ENCODE measurements at places on chromosomes 1 and 21. TPM values are rescaled to one million over a fixed set of nuclear protein-coding genes. Genes with fewer than 3 reads are reported as not detected.

DNA sequence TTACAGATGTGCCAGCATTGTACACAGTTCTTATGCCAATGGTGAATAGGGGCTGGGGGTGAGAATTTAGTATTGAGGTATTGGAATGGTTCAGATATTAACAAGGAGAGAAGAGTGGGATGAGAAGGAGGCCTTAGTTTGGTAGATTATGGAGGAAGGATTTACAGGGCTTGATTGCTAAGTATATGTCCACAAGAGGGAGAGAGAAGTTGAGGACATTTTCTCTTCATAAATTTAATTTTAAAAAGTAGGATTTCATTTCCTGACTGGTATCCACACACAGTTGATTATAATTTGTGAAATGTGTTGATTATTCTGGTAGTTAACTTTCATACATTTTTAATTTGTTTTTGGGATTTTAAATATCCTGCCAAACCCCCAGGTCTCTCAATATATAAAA lies 213.0 kb downstream of the ADGRL2 start:
- no peaks in the 10 kb centered on the region for H3K36me3 ChIP-seq
- DNase-seq = no peak
- no peak overlapping the region for H3K27ac ChIP-seq
- no peaks in the 10 kb centered on the region for H3K4me1 ChIP-seq

DNA sequence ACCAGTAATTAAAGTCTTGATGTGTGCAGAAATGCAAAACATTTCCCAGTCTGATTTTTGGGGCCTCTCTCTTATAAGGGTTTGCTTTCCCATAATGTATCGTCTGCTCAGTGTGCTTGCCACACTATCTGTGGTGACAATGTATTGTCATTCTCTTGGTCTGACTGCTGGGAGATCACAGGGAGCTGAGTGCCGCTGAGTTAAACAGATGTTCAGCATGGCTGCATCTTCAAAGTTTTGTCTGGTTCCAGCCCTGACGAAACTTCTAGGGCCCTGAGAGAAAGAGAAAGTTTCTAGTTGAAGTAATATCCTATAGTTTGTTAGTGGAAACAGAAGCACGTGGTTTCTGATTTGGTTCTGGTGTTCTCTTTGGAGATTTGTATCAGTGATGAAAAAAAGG lies 42.6 kb downstream of the DNM3 start:
- H3K4me1 ChIP-seq = 0 out of 2 replicates have a peak, but pooled peaks cover 4% of the 10 kb centered on the region
- no peak overlapping the region for H3K27ac ChIP-seq
- H3K27me3 ChIP-seq = no peaks in the 10 kb centered on the region
- no peaks in the 10 kb centered on the region for H3K36me3 ChIP-seq
- H3K4me3 ChIP-seq = no peak overlapping the region
- DNase-seq = no peak

- no peak for DNase-seq
- no peak overlapping the region for H3K4me3 ChIP-seq
- no peak overlapping the region for H3K27ac ChIP-seq
- no peaks in the 10 kb centered on the region for H3K4me1 ChIP-seq
These were observed 14.9 kb downstream of the CSRP1 start for GRCh38 chr1:201491896-201492511.

The SLC5A9 gene
- not detected for total RNA-seq

- no peaks in the 10 kb centered on the region for H3K27me3 ChIP-seq
- no peak overlapping the region for H3K27ac ChIP-seq
- DNase-seq = no peak
- H3K4me3 ChIP-seq = no peak overlapping the region
- H3K4me1 ChIP-seq = peaks cover 7% of the 10 kb centered on the region
- no peaks in the 10 kb centered on the region for H3K36me3 ChIP-seq
These were observed 67.2 kb upstream of the RUNX3 start for GRCh38 chr1:24996983-24997893.

DNA sequence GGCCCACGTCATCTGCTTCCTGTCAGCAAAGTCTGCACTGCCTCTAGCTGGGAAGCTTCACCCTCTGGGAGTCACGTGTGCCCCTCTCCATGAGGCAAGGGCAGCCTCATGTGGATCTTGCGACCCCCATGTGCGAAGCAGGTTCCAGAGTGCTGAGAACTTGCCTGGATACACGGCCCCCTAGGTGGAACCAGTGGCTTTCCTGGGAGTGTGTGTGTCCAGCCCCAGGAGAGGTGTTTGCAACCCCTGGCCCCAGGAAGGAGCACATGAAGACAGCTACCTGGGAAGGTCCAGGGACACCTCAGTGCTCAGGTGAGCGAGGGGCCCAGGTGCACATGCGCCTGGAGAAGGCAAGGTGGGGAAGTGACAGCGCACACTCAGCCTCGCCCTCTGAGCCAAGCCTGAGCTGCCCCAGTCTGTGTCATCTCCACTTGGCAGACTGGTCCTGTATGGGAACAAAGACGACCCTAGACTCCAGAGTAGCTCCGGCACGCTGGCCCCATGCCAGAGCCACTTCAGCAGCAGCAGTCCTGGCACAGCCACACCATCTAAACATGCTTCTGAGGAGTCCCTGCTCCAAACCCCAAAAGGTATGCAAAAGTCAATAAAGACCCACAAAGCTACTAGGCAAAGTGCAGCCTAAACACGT lies 8.9 kb downstream of the LSS start:
- H3K27ac ChIP-seq = no peak overlapping the region
- H3K4me1 ChIP-seq = peaks cover 5% of the 10 kb centered on the region
- H3K36me3 ChIP-seq = peaks cover 8% of the 10 kb centered on the region
- H3K27me3 ChIP-seq = no peaks in the 10 kb centered on the region
- no peak for DNase-seq

DNA sequence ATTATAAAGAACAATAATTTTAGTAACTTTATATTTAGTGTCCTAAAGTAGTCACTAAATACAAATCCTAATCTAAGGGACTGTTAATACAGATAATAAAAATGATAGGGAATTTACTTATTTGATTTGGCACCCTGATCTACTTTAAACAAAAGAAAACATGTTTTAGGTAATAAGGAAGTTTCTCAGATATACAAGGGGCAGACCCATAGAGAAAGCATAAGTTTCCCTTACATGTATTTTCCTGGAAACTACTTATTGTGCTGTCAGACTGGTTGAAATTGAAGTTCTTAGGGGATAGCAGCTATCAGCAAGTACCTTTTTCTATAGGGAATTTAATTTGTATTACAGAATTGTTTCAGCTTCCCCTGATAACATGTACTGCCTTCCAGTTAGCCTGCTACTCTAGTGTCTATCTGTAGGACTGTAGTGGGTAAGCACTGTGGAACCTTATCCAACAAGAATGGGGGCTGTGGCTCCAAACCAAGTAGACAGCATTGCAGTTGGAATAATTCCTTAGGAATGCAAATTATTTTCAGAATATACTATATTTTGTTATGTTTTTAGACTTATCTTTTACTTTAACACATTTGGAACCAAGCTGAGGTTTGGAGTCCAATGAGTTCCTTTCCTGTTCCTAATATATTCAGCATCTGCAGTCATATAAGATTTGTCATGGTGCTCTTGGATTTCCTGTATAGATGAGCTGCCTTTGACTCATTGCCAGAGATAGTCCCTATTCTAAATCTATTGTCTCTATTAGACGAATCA lies 14.7 kb downstream of the MSH4 start:
- no peak overlapping the region for H3K4me3 ChIP-seq
- no peaks in the 10 kb centered on the region for H3K4me1 ChIP-seq
- no peaks in the 10 kb centered on the region for H3K27me3 ChIP-seq

The MFAP2 gene
- total RNA-seq = not detected

- H3K27me3 ChIP-seq = no peaks in the 10 kb centered on the region
- H3K27ac ChIP-seq = no peak overlapping the region
- H3K4me1 ChIP-seq = no peaks in the 10 kb centered on the region
- H3K4me3 ChIP-seq = no peak overlapping the region
- H3K36me3 ChIP-seq = no peaks in the 10 kb centered on the region
These were observed 33.1 kb upstream of the ERRFI1 start for GRCh38 chr1:8059161-8059622.

GRCh38 chr1:3779265-3779911 lies 6.8 kb downstream of the SMIM1 start:
- peaks cover 13% of the 10 kb centered on the region for H3K36me3 ChIP-seq
- peaks cover 11% of the 10 kb centered on the region for H3K4me1 ChIP-seq
- DNase-seq = no peak
- no peak overlapping the region for H3K4me3 ChIP-seq

DNA sequence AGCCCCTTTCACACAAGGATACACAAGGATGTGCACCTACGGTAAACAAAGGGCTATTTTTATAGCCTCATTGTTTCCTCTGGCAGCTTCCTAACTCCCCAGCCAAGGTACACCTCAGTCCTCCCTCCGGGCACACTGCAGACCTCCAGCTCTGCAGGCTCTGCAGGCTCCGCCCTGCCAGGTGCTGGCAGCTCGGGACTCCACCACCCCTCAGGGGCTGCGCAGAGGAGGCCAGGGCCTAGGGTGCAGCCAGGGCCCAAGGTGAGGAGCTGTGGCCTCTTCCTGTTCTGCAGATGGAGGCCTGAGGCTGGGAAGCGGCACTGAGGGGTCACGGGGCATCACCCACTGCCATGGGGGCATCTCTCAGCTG lies 19.8 kb upstream of the CLSTN1 start:
- H3K4me1 ChIP-seq = no peaks in the 10 kb centered on the region
- H3K36me3 ChIP-seq = no peaks in the 10 kb centered on the region
- DNase-seq = no peak
- no peaks in the 10 kb centered on the region for H3K27me3 ChIP-seq
- H3K4me3 ChIP-seq = no peak overlapping the region

GRCh38 chr1:109762821-109763645 lies 690 bp downstream of the EPS8L3 start:
- no peaks in the 10 kb centered on the region for H3K4me1 ChIP-seq
- no peak for DNase-seq
- no peak overlapping the region for H3K27ac ChIP-seq
- H3K4me3 ChIP-seq = no peak overlapping the region
- H3K27me3 ChIP-seq = no peaks in the 10 kb centered on the region
- H3K36me3 ChIP-seq = no peaks in the 10 kb centered on the region

The OR2T35 gene
- total RNA-seq = 0.49 TPM

DNA sequence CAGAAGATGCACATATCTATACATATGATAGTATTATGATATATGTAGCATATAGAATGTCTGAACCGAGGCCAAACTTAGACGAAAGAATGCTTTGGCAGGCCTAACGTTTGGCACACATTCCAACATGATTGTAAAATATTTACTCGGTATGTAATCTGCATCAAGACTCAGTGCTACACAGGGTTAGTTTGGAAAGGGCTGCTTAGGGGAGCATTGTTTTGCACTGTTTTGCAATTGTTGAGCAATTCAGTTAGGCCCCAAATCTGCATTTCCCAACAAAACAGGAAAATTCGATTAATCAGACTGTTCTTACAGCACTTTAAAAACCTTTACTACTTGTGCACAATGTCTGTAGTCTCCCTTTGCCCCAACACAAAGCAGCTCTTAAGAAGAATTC lies 216.0 kb upstream of the NEGR1 start:
- DNase-seq = no peak
- no peak overlapping the region for H3K4me3 ChIP-seq
- H3K36me3 ChIP-seq = no peaks in the 10 kb centered on the region
- no peaks in the 10 kb centered on the region for H3K4me1 ChIP-seq
- no peak overlapping the region for H3K27ac ChIP-seq

The ZBTB17 gene
- total RNA-seq = 51.0 TPM

GRCh38 chr1:240906477-240906876 lies 294.5 kb upstream of the GREM2 start:
- no peak overlapping the region for H3K4me3 ChIP-seq
- no peaks in the 10 kb centered on the region for H3K4me1 ChIP-seq
- no peak overlapping the region for H3K27ac ChIP-seq
- H3K27me3 ChIP-seq = no peaks in the 10 kb centered on the region
- DNase-seq = no peak
- no peaks in the 10 kb centered on the region for H3K36me3 ChIP-seq

The NMNAT2 gene
- total RNA-seq = 0.45 TPM

DNA sequence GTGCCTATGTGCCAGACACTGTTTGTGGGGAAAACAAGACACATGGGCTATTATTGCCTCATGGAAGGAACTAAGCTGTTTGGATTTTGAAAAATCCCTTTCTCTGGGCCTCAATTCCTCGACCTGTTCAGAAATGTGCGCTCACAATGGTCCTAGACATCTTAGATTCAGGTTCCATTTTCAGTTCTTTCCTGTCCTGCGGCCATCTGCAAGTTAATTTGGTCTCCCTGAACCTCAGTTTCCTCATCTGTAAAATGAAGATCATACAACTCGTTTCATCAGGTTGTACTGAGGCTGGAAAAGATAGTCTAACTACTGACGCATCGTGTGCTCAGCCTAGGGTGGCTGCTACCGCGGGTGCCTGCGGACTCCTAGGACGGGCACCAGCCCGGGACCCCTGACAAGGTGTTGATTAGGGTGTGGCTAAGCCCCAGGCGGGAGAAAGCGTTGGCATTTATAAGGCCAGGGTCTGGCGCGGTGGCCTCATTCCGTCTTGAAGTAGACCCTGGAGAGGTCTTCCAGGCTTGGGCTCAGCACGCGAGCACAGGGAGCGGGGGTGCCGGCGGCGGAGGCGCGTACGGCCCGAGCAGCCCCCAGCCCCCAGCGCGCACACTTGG lies 493 bp upstream of the ELOA start:
- peak overlapping the region; percentile 84 for H3K4me3 ChIP-seq
- H3K4me1 ChIP-seq = peaks cover 19% of the 10 kb centered on the region
- H3K36me3 ChIP-seq = peaks cover 4% of the 10 kb centered on the region

The CAMK2N1 gene
- 0.23 TPM for total RNA-seq

DNA sequence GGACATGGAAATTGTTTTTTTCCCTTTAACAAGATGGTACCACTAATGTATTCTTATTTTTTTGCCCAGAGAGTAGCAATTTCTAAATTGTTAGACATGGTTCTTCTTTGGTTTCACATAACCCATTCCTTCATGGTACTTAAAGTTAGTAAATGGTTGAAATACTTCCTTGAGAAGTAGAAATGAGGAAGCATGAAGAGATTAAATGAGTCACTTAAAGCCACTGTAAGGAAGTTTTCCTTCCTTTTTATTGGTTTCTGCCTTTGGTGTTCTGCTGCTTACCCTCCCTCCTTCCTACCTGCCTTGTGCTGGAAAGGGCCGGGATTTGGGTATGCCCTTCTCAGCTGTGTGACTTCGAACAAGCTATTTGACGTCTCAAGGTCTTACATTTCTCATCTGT lies 101.0 kb downstream of the KIF26B start:
- DNase-seq = no peak
- H3K4me1 ChIP-seq = no peaks in the 10 kb centered on the region
- no peak overlapping the region for H3K27ac ChIP-seq
- H3K36me3 ChIP-seq = no peaks in the 10 kb centered on the region
- H3K27me3 ChIP-seq = no peaks in the 10 kb centered on the region

GRCh38 chr1:228687587-228687986 lies 47.7 kb upstream of the RHOU start:
- no peaks in the 10 kb centered on the region for H3K36me3 ChIP-seq
- H3K4me3 ChIP-seq = no peak overlapping the region
- DNase-seq = no peak
- H3K27me3 ChIP-seq = no peaks in the 10 kb centered on the region
- no peaks in the 10 kb centered on the region for H3K4me1 ChIP-seq
- no peak overlapping the region for H3K27ac ChIP-seq

GRCh38 chr1:210299501-210299900 lies 29.2 kb upstream of the HHAT start:
- no peaks in the 10 kb centered on the region for H3K27me3 ChIP-seq
- no peak for DNase-seq
- H3K36me3 ChIP-seq = no peaks in the 10 kb centered on the region
- no peak overlapping the region for H3K27ac ChIP-seq
- no peak overlapping the region for H3K4me3 ChIP-seq

GRCh38 chr21:44800103-44800502 lies 1.5 kb downstream of the UBE2G2 start:
- peaks cover 12% of the 10 kb centered on the region for H3K4me1 ChIP-seq
- no peak for DNase-seq
- H3K4me3 ChIP-seq = peak overlapping the region; percentile 72
- H3K27ac ChIP-seq = no peak overlapping the region
- H3K36me3 ChIP-seq = no peaks in the 10 kb centered on the region

The DNASE2B gene
- total RNA-seq = not detected

- DNase-seq = no peak
- H3K4me1 ChIP-seq = no peaks in the 10 kb centered on the region
- no peaks in the 10 kb centered on the region for H3K36me3 ChIP-seq
- no peak overlapping the region for H3K4me3 ChIP-seq
- no peaks in the 10 kb centered on the region for H3K27me3 ChIP-seq
These were observed 73.4 kb upstream of the TTC34 start for GRCh38 chr1:2874607-2875480.

Data from GM12878 (cell line).